Daoy (cell line): ENCODE measurements at places on chromosomes 1 and 21. TPM values are rescaled to one million over a fixed set of nuclear protein-coding genes. Genes with fewer than 3 reads are reported as not detected.

GRCh38 chr1:9373619-9374018 lies 80.9 kb downstream of the SPSB1 start:
- DNase-seq = no peak

DNA sequence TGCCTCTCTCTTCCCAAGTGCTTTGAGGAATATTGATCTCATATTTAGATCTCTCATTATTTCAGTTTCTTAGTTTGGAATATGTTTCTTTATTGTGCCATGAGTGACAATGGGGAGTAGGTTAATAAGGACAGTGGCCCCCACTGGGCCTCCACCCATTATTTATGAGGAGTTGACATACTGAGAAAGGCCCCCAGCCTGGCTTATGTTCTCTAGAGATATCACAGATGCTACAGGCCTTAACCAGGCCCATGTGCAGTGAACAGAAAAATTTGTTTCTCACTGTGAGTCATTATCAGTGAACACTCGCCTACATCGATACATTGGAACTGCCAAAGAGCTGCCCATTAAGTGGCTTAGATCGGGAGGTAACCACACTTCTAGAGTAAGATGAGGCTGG lies 35.7 kb upstream of the SYT6 start:
- no peak for DNase-seq

GRCh38 chr1:113041569-113042284 lies 31.3 kb upstream of the LRIG2 start:
- DNase-seq = no peak

- DNase-seq = peak; percentile 74
Observed at GRCh38 chr1:177181631-177182291, 11.0 kb downstream of the BRINP2 start.

TNFRSF4 gene
- total RNA-seq = not detected in 2 replicates

- no peak for DNase-seq
Observed at GRCh38 chr21:25371841-25372425, 235.3 kb downstream of the MRPL39 start.

DNA sequence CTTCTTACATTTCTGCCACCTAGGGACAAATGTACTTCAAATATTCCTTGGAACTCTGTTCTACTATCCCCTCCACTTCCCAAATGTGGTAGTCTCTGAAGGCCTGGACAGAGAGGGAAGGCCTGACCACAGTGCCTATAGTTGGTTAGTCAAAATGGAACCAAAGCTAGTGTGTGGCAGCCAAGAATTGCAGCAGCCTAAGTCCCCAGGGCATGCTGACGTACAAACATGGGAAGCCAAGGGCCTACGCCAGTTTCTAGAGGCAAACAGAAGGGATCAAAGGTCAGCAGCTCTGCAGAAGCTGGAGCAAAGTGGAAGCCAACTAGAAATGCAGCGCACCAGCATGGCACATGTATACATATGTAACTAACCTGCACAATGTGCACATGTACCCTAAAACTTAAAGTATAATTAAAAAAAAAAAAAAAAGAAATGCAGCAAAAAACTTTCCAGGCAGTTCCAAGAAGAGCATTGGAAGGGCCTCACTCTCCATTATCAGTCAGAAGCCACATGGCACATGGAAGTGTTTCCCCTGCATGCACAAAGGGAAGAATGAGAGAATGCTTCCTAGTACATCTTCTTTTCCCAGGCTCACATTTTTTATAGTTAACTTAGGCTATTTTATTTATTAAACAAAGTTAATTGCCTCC lies 39.4 kb upstream of the GADD45A start:
- DNase-seq = peak; percentile 48

- peak; percentile 20 for DNase-seq
Observed at GRCh38 chr1:221276896-221277409, 397.7 kb downstream of the HLX start.

RORC gene
- not detected in 2 replicates for total RNA-seq

SLC2A5 gene
- total RNA-seq = not detected in 2 replicates

- no peak for DNase-seq
Observed at GRCh38 chr1:63022319-63022718, 238.4 kb downstream of the ATG4C start.

- DNase-seq = no peak
Observed at GRCh38 chr1:152313970-152314369, 11.1 kb downstream of the FLG start.

TCHHL1 gene
- total RNA-seq = not detected in 2 replicates

- no peak for DNase-seq
Observed at GRCh38 chr1:46171871-46172270, 3.0 kb upstream of the TSPAN1 start.

- DNase-seq = no peak
Observed at GRCh38 chr1:32903991-32904785, 3.0 kb upstream of the TMEM54 start.

DNA sequence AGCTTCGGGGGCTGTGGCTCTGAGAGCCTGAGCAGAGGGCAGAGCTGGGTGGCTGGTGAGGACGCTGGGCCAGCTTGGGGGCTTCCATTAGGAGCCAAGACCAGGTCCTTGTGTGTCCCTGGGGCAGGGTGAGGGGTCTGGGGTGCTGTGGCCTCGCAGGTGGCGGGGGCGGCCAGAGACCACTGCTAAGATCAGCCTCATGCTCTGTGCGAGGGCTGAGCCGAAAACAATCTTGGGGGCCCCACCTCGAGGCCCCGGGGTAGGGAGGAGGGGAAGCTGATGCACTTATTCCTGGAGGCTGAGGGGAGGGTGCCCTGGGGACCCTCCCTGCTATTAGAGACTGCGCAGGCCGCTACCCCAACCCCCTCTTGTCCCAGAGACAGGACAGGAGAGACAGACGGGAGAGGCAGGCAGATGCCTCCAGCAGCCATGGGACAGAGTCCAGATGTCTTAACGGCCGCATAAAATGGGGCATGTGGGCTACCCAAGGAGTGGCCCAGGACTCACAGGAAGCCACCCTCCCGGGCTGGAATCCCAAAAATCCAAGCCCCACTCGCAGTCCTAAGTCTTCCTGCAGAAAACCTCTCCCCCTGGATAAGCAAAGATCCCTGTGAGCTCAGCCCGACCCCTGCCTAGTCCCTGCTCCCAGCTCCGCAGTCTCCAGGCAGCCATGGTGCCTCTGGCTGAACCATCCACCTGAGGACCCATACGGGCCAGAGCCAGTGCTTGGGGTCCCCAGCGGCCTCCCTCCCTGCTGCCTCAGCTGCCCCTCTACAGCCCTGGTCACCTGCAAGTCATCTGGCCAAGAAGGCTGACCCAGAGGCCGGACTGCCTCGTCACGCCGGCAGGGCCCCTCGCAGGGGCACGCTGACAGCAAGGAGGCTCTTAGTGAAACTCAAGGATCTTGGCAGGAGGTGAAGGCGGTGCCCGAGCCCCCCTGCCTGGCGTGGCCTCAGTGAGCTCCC lies 43.6 kb upstream of the COL18A1 start:
- no peak for DNase-seq

DNA sequence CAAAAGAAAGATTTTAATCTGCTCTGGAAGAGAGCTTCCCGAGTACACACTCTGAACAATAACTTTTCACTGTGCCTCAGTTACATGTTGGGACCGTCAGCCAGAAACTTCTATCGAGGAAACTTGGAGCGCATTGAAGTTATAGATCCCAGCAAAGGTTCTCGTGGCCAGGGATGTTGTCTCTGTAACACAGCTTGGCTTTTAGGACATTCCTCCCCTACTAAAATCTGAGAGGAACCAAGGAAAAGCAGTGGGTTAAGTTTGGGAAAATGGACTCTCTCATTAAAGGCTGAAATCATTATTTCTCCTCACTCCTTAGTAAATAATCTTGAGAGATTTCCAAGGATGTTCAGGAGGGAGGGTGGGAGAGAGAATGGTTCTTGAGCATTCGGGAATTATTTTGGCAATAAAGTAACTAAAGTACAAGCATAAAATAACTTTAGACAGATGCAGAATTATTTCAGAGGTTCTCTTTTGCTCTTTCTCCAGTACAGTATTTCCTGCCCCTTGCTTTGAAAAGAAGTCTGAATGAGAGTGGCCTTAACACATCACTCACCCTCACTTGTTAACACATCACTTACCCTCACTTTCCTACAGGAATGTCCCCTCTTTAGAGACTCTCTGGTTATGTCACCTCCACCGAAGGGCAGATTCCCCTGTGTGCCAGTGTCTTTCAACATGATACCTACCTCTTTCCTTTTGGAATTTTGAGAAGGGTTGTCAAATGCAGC lies 1.8 kb upstream of the NFIA start:
- no peak for DNase-seq

- no peak for DNase-seq
Observed at GRCh38 chr1:244252211-244252610, 199.5 kb downstream of the ADSS2 start.

DNA sequence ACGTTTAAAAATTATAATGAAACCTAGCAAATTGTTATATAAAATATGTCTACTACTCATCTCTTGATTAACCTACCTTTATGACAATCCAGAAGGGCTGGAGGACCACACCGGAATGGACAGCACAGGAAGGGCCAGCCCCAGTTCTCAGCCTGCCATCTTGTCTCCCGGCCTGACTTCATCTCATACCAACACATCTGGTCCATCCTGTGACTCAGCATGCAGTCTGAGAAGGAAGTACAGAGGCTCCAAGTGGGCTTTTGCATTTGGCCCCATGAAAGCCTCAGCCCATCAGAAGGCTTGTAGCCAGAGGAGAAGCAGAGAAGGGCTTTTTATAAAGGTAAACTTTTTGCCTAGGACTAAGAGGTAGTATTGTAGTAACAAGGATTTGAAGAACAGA lies 436.6 kb downstream of the MRPL39 start:
- DNase-seq = no peak

CLDN8 gene
- not detected in 2 replicates for total RNA-seq

PADI3 gene
- 0.09 and 1.5 TPM in 2 replicates for total RNA-seq

DNA sequence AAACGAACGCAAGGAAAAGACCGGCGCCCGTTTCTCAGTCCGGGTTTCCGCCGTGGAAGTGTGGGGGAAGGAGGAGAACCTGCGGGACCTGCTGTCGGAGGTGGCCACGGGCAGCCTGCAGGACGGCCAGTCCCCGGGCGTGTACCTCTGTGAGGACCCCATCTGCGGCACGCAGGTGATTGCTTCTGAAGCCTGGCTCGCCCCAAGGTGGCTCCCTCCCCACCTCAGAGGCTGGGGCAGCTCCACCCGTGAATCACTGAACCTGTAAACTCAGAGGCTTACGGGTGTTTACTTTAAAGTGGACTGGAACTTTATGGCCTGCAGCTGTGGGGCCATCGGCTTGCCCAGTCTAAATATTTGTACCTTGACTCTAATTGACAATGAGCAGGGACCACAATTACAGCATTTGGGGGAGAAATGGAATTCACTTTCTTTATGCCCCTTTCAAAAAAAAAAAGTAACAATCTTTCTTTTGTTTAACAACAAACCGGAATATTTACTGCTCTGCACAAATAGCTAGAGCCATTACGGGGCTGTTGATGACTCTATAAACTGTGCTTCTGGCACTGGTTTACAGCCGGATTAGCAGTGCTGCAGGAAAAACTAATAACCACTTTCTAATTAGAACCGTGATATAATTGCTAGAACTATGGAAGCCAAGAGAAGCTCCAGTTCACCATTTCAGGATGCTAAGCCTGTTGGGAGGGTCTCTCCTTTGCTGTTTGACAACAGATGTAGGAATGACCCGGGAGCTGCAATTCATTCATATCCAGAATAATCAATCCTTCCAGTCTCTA lies 454.8 kb downstream of the KIF26B start:
- no peak for DNase-seq

DNA sequence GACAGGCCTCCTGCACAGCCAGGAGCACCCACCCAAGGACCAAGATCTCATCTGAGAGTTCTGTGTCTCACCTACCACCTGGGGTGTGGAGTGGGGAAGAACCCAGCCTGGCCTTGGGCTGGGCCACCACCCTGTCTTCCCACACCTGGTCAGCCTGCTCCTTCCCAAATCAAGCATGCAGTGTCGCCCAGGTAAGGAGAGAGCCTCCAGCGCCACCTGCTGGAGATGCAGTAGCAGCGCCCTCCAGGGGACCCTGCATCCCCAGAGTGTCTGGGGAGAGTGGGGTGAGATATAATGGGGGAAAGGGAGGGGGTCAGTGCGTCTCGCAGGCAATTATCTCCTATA lies 32.3 kb downstream of the KIAA2013 start:
- peak; percentile 65 for DNase-seq

GRCh38 chr1:62514746-62515423 lies 78.0 kb downstream of the USP1 start:
- no peak for DNase-seq

DNA sequence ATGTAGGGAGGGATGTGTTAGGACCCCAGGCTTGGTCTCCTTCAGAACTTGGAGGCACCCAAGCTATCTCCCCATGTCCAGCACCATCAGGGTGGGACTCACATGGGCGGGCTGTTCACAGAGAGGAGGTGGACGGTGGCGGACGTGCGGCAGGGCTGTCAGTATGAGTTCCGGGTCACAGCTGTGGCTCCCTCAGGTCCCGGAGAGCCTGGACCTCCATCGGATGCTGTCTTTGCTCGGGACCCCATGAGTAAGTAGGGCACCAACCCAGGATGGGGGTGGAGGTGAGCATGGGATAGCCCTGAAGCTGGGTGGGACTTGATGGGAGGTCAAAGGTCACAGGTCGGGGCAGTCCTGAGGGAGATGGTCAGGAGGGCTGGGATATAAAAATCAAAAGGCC lies 27.8 kb downstream of the IGFN1 start:
- DNase-seq = no peak

DNA sequence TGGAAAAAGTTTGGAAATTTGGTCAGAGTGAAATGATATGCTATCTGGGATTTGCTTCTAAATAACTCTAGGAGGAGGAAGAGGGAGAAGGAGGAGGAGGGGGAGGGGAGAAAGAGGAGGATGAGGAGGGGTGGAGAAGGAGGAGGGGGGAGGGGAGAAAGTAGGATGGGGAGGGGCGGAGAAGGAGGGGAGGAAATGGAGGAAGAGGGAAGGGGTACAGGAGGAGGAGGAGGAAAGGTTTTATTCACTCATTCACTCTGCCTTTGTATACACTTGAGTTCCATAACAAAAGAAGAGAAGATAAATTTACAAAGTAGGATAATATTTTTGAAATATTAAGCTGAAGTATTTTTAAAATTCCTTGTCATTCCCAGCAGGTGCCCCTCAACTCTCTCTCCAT lies 6.3 kb upstream of the VPS26C start:
- DNase-seq = no peak

GRCh38 chr21:34865400-34866241 lies 183.5 kb downstream of the RUNX1 start:
- peak; percentile 39 for DNase-seq

LRRIQ3 gene
- total RNA-seq = 0.69 and 1.3 TPM in 2 replicates

- DNase-seq = peak; percentile 53
Observed at GRCh38 chr1:214638997-214639396, 36.0 kb downstream of the CENPF start.

DNA sequence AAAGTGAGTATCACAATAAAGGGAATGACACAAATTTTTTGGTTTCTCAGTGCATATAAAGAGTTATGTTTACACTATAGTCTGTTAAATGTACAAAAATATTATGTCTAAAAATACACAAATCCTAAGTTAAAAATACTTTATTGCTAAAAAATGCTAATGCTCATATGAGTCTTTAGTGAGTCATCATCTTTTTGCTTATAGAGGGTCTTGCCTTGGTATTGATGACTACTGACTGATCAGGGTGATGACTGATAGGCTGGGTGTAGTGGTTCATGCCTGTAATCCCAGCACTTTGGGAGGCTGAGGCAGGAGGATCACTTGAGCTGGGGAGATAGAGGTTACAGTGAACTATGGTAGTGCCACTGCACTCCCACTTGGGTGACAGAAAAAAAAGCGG lies 12.9 kb upstream of the NUF2 start:
- DNase-seq = no peak
